ENCODE measurements at places on chromosomes 16 and 17.

- peak; percentile 2 for DNase-seq
These were observed 209.9 kb downstream of the PRKCB start for GRCh38 chr16:24045641-24046040.

DNA sequence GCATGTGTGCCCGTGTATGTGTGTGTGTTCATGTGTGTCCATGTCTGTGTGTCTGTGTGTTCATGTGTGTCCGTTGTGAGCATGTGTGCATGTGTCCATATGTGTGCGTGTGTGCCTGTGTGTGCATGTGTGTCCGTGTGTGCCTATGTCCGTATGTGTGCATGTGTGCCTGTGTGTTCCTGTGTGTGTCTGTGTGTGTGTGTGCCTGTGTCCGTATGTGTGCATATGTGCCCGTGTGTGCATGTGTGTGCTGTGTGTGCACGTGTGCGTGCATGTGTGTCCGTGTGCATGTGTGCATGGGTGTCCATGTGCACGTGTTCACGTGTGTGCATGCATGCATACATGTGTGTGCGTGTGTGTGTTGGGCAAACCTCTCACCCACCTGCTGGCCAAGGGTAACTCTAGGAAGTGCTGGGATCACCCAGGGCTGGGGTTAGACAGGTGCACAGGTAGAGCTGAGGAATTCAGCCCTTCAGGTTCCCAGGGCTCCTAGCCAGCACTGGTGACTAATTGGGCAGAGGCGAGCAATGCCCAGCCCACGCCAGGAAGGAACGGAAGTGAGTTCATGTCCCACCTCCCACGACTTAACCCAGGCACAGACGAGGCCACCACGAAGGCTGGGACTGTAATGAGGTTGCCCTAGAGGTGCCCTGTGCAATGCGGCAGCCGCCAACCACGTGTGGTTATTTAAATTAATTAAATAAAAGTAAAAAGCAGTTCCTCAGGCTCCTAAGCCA, 8.2 kb upstream of the CSNK1D start:
- no peak for DNase-seq

- DNase-seq: no peak
These were observed 22.9 kb downstream of the DUSP14 start for GRCh38 chr17:37512442-37513068.

- no peak for DNase-seq
These were observed 18.5 kb downstream of the ITGB4 start for GRCh38 chr17:75739801-75740200.

- DNase-seq: no peak
These were observed 24.7 kb upstream of the TMC7 start for GRCh38 chr16:18959031-18959505.

DNA sequence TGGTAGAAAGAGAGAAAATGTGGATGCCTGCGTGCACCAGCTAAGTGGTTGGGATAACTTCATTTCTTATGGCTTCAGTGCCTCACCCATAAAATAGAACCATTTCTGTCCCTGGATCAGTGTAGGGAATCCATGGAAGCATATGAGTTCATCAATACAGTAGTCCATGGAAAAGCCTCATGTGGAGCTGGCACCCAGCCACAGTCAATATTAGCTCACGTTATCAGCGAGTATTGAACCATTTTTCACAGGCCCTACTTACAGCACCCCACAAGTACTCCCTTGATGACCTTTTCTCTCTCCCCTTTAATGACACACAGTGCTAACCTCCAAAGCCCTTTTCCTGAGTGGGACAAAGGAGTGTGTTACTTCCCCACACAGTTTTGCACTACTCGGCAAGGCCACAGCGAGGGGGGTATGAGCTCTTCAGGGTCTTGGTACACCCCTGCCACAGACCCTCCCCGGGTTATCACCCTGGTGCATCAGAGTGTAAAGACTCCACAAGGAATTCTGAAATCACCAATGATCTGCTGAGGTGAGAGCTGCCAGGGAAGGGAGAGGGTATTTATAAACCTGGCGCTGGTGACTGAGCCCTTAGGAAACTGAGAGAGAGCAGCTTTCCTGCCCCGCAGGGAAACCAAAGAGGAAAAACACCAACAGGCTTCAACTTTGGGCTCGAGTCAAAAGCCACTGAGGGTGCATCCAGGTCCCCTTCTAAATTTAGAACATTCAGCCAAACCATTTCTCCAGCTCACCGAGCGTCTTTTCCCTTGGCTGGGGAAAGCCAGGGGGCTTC, 36.9 kb downstream of the DYNLRB2 start:
- no peak for DNase-seq

- no peak for DNase-seq
These were observed 312.2 kb upstream of the GOT2 start for GRCh38 chr16:59046335-59046734.

- no peak for DNase-seq
These were observed 10.9 kb upstream of the STAT3 start for GRCh38 chr17:42399121-42399520.

- no peak for DNase-seq
These were observed 6.3 kb downstream of the JPT1 start for GRCh38 chr17:75147878-75148546.

DNA sequence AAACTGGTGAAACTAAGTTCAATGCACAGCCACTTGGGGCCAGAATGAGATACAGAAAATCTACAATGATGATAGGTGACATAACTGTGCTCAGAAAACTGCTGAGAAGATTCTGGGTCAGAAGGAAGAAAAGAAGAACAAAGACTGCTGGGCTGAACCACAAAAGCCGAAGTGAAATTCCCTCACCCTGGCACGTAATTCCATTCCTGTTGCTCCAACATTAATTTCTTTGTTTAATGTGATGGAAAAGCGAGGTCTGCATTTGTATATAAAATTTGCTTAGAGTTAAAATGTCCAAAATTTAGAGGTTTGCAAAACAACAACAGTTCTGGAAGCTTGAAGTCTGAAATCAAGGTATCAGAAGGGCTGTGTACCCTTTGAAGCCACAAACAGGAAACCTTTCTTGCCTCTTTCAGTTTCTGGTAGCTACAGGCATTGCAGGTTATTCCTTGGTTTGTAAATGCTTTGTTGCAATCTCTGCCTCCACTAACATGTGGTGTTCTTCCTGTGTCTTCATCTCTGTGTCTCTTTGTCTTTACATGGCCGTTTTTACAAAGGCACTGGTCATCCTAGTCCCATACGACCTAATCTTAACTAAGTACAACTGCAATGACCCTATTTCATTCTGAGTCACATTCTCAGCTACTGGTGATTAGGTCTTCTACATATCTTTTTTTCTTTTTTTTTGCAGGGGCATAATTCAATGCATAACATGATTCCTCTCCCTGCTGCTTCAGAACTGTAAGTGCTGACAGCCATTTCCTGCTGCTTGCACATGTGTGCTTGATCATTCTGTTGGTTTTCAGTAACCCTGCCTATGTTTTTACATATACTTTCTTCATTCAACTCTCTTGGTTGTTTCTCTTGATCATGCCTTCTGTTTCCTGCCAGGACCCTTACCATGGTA, 603.0 kb upstream of the CDH8 start:
- no peak for DNase-seq

- no peak for DNase-seq
These were observed 60.1 kb upstream of the DYNLRB2 start for GRCh38 chr16:80480664-80481063.

- DNase-seq: no peak
These were observed 81.3 kb downstream of the SSH2 start for GRCh38 chr17:29848737-29849136.

GRCh38 chr16:4474192-4474961, at the start of gene NMRAL1:
TSS of gene NMRAL1 (minus strand) at chr16:4474625. CDS start at chr16:4474132, 493 bp downstream.
- peak; percentile 61 for DNase-seq

- no peak for DNase-seq
These were observed 4.6 kb downstream of the CLUH start for GRCh38 chr17:2706911-2707510.

DNA sequence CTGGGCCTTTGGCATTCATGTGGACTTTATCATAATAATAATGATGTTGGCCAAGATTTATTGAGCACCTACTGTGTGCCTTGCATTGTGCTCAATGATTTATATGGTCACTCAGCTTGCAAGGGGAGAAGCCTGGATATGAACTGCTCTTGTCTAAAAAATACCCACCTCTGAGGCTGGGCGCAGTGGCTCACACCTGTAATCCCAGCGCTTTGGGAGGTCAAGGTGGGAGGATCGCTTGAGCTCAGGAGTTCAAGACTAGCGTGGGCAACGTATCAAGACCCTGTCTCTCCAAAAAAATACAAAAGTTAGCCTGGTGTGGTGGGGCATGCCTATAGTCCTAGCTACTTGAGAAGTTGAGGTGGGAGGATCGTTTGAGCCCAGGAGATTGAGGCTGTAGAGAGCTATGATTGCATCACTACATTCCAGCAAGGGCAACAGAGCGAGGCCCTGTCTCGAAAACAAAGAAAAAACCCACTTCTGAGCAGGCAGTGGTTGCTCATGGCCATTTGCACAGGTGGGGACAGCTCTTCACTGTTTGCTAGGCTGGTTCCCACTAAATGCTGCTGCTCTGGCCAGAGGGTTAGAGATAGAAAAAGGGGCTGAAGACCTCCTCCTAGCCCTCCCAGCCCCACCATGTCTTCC, 4.3 kb upstream of the ADGRG1 start:
- DNase-seq: no peak

DNA sequence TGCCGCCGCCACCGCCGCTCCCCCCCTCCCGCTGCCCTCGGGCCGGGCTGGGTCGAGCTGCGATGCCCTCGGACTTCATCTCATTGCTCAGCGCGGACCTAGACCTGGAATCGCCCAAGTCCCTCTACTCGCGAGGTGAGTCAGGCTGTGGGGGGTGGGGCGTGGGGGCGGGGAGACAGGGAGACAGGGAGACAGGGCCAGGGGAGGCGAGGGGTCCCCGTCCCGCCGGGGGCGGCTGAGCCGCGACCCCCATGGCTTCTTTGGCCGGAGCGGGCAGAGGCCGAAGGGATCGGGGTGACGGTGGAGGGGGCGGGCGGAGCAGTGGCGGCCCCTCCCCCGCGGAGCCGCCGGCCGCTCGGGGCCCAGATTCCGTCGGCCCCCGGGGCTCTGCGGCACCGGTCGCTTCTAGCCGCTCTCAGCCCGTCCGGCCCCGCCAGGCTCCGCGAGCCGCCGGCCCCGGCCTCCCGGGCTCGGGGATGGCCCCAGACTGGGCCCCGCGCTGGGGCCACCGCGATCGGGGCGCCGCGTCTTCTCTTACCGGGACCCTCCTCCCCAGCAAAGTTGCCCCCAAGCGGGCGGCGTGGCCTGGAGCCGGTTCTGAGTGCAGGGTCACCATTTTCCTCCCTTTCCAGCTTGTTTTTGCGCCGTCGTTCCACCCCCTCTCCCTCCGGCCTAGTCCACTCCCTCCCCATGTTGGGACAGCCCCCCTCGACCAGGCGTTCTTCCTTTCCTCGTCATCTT, 644 bp downstream of the NFAT5 start:
- DNase-seq: peak; percentile 50

GRCh38 chr16:26749072-26749471, 317.7 kb upstream of the C16orf82 start:
- no peak for DNase-seq

GRCh38 chr17:50056217-50056960, 479 bp downstream of the ITGA3 start:
- DNase-seq: no peak

DNA sequence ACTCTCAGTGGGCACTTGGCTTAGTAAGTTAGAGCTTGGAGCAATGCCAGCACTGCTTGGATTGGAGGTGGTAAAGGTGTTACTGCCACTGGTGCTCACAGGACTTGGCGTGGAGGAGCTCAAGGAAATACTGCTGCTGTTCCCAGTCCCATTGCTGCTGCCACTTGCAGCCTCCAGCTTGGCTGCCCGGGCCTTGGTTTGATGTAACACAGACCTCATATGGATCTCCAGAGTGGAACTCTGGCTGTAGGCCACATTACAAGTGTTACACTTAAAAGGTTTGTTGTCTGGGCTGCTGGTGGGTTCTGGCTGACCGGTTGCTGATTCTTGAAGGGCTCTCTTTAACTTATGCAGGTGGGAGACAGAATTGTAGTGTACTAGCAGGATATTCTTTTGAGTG, 250.3 kb downstream of the ZFHX3 start:
- DNase-seq: no peak

GRCh38 chr16:79162977-79163376, 437.6 kb downstream of the MAF start:
- DNase-seq: no peak

GRCh38 chr17:41523787-41524186, 4.3 kb downstream of the KRT19 start:
- DNase-seq: no peak

DNA sequence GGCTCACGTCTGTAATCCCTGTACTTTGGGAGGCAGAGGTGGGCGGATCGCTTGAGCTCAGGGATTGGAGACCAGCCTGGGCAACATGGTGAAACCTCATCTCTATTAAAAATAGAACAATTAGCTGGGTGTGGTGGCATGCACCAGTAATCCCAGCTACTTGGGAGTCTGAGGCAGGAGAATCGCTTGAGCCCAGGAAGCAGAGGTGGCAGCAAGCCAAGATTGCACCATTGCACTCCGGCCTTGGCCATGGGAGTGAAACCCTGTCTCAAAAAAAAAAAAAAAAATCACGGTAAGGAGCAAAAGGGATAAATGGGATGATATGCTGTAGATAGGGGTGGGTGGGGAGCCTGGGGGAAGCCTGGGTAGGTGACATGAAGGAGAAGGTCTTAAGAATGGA, 20.4 kb upstream of the TMEM98 start:
- DNase-seq: no peak

GRCh38 chr16:74774223-74775139, at the start of gene FA2H:
TSS of gene FA2H (minus strand) at chr16:74774820. CDS start at chr16:74774755, 65 bp downstream.
- peak; percentile 90 for DNase-seq

DNA sequence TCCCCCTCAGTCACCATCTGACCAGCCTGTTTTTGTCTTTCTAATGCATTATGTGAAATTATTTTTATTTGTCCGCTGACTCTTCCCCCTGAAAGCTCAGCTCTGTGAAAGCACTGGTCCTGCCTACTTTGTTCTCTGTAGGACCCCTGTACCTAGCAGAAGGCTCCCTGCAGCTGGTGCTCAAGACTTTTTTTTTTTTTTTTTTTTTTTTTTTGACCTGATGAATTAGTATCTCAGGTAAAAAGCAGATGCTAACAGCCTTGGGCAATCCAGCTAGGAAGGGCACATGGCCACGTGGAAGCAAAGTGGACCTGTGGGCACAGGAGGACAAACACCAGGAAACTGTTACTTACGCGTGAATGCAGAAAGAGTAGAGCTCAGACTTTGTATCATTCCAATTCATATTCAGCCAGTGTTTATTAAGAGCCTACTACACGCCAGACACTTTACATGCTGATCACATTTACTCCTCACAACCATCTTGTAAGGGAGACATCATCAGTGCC, 629 bp upstream of the UNC119 start:
- DNase-seq: no peak

DNA sequence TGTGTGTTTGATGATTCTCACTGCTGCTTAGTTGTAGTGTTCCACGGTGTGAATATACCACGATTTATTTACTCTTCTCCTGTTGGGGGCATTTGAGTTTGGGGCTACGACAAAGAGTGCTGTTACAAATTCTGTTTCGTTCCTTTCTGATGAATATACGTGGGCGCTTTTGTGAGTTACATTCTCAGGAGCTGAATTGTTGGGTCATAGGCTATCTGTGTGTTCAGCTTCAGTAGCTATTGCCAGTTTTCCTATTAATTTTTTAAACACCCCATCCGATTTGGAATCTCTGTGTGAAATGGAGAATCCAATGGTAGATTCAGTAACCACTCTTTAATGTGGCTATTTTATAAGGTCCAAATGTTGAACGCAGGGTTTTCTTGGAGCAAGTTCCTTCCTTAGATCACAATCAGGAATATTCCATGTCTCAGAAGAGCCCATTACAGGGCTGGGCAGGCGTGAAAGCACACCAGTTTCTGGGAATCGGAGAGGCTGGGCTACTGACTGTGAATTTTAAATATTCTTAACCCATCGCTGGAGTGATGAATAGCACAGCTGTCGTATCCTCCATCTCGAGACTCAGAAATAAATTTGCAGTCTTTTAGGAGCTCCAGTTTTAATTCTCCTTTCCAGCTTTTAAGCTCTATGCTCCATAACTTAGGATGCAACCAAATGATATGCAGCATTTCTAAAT, 115.9 kb downstream of the PITPNC1 start:
- DNase-seq: no peak
